ENCODE measurements at places on chromosomes 12 and 14.

DNA sequence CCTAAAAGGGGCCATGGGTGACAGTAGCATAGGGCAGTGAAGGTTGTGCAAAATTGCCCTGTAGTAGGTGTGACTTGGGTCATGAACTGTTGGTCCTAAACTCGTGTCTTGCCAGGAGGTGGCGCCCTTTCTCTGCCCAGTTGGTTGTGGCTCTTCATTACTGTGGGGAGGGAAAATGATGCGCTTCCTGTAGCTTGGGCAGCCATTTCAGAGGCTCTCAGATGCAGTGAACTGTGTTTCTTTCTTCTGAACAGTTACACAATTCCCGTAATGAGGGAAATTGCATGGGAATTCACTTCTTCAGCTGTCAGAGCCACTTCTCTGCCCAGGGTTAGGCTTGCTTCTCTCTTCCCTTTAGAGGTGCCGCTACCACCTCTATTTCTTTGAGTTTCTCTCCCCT is 148.1 kb upstream of the NRXN3 start:
- DNase-seq = peak; percentile 78

DNA sequence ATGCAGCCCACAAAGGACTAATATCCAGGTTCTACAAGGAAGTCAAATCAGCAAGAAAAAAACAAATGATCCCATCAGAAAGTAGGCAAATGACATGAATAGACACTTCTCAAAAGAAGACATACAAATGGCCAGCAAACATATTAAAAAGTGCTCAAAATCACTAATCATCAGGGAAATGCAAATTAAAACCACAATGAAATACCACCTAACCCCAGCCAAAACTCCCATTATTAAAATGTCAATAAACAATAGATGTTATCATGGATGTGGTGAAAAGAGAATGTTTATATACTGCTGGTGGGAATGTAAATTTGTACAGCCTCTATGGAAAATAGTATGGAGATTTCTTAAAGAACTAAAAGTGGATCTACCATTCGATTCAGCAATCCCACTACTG is 25.0 kb downstream of the SLC41A2 start:
- DNase-seq = no peak

DNA sequence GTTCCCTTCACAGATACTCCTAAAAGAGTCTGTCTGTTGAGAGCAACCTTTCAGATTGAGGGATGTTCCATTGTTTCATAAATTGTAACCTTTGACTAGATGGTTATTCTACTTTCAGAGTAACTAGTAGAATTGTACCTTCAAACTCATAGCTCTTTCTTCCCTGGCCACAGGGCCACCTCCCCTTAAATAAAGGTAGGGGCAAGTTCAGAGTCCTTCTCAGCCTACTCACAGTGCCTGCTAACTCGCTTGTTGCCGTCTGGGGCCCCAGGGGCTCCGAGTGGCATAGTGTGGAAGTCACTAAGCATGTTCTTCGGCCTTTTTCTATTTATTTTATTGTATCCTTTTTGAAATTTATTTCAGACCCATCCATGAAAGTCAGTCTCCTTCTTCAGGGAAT is 250.4 kb downstream of the ALX1 start:
- no peak for DNase-seq

DNA sequence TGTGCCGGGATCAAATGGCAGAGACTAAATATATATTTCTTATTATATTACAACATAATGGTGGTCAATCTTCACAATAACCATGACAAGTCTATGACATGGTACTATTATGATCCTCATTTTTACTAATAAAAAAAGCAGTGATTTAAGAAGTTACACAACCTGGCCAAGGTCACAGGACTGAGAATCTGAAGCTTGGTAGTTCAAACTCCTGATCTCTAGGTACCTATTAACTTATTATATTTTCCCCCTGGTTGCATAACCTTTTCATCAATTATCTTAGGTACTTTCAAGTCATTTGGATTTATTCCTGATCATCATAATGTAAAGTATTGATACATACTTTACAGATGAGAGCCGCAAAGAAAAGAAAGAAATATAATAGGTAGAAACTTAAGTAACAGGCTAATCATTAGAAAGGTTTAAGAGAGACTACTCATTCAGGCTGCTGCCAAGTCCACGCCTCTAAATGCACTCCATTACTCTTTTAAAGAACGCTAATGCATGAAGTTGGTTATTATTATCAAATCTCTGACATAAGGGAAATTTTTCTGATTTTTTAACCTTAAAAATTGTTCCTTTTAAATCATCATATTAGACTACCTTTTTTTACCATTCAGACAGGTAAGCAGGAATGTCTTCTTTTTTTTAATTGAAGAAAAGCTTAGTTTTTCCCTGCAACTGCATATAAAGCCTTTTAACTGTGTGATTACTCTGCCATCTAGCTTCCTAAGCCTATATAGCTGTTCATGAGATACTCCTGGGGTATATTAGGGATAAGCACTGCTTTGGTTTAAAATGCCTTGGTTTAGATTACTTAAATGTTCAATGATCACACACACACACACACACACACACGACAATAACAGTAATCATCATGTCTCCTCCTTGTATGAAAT is 35.6 kb downstream of the RPS29 start:
- peak; percentile 9 for DNase-seq
